Right forelimb (tissue), 1 donor: ENCODE measurements at places on chromosomes 12 and 14.
A peak's percentile ranks its signal among the peaks of the same experiment; 100 is the strongest.

- no peak for DNase-seq
Measured at GRCh38 chr12:105671720-105672119, 341.2 kb downstream of the C12orf75 start.

DNA sequence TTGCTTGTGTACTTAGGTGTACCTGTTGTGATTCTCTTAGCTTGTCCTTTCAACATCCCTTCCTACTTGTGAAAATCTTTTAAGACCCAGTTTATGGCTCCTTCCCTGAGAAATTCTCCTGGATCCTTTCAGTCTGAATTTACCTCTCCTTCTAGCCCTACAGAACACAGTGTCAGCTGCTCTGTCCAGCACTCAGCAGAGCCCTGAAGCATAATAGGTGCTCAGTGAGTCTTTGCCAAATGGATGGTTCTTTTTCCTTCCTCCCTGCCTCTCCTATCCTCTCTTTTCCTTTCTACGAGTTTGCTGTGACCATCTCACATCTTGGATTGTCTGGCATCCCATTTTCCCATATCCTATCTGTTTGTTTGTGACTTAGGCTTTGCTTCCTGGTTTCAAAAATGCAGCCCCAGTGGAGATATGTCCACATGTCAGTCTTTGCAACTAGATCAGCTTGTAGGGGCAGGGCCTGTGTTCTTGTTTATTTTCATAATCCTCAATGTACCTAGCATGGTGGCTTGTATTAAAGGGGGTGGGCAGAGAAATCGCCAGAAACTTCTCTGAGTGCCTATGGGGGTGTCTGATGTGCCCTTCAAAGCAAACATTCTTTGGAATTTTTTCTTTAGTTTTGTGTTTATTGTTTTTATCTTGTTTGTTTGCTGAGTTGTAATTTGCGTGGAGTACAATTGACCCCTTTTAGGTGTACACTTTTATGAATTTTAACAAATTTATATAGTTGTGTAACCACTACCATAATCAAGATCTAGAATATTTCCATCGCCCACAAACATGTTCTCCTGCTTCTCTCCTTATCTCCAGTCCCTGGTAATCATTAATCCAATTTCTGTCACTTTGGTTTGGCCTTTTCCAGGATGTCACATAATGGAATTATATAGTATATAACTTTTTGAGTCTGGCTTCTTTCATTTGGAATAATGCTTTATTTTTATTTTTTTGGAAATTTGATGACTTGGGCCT lies 62.8 kb downstream of the SMOC1 start:
- no peak for DNase-seq

- no peak for DNase-seq
Measured at GRCh38 chr12:29425722-29426121, 44.8 kb upstream of the ERGIC2 start.

- peak; percentile 96 for DNase-seq
Measured at GRCh38 chr14:80941241-80942185, at the start of gene CEP128. TSS of gene CEP128 (minus strand) at chr14:80941738.

DNA sequence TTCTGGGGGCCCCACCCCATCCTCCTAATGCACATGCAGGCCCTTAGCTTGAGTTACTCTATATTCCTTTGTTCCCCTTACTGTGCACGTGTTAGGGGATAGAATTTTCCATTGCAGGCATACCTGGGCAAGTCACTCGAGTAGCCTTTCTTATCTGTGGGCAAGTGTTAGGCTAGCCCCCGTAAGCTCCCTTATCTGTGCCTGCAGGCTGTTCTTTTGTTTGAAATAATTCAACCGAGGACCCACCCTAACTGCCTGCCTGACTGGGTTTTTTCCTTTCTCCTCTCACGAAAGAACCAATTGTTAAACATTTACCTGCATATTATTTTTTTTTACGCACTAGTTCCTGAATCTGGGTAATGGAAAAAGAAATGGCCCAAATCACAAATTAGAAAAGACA lies 21.3 kb upstream of the BCAT1 start:
- no peak for DNase-seq

DNA sequence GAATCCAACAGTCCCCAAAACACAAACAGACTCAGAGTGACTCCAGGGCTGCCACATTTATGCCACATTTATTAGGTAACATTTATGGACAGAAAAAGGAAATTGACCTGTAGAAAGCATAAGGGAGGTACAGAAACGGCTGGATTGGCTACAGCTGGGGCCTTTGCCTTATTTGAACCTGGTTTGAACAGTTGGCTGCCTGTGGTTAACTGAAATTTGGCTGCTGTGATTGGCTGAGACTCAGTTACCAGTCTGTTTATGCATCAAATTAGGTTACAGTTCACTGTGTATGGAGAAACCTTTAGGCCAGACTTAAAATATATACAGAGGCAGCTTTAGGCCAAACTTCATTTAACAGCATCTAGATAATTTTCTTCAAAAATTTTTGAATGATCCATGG lies 27.8 kb upstream of the PCNX1 start:
- DNase-seq: no peak

- no peak for DNase-seq
Measured at GRCh38 chr12:48032597-48032996, 28.3 kb upstream of the COL2A1 start.

GRCh38 chr12:49864798-49865090 lies 21.8 kb upstream of the BCDIN3D start:
- DNase-seq: no peak

DNA sequence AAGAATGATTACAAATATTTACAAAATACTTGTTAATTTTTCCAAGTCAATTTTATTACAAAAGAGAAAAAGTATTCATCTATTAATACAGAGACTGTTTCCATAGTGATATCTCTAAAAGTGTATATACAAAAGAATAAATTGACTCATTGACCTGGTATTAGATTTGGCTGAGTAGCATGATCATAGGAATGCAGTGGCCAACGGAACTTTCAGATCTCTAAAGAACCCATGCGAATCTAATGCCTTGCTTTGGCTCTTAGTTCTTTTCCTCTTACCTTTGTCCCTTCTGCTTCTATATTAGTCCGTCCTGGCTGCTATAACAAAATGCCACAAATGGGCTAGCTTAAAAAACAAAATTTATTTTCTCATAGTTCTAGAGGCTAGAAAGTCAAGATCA lies 717.8 kb downstream of the TMTC2 start:
- DNase-seq: no peak

DNA sequence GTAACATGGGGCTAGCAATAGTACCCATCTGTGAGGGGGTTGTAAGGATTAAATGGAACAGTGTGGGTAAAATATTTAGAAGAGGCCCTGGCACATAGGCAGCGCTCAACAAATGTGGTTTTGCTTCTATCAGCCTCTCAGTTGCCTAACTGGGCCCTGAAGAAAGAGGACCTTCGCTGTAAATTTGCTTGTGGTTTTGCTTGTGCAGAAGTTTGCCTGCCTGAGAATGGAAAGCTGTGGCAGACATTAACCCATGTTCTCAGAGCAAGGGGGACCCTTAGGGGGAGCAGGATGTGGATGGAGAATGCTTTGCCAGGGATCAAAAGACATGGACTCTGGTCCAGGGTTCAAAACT lies 160.1 kb downstream of the BRMS1L start:
- no peak for DNase-seq

GRCh38 chr14:99176156-99176945 lies 95.6 kb downstream of the BCL11B start:
- DNase-seq: no peak

DNA sequence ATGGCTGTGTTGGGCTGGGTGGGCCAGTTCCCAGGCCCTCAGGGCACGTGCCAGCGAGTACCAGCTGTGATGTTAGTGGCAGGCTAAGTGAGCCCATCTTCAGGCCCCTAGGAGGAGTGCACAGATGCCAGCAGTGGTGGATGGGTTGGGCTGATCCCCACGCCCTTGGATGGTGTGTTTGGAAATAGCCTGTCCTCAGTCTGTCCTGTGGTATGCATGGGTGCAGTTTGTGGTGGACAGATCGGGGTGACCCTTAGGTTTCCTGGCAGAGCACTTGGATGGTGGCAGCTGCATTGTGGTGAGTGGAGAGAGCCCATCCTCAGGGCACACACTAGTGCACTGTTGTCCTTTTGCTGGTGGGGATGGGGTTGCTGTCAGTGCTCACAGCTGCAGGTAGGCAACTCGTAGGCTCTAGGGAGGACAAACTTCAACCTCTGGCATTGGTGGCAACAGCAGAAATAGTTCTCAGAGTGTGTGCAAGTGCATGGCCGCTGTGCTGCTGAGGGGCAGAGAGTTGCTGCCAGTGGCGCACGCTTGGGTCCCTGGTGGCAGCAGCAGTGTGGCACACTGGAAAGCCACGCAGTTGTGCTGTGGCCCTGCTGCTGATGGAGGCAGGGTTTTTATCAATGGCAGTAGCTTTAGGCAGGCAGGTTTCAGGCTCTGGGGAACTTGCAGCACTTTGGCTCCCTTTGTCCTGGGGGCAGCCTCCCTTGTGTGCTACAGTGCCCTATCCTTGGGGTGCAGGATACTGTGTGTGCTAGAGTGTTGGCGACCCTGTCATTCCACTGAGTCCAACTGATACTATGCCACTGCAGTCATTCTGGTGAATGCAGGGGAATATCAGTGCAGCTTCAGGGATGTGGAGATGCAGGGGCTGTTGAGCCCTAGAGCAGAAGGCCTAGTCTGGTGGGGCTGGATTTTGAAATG lies 65.5 kb downstream of the FBXO33 start:
- no peak for DNase-seq

- no peak for DNase-seq
Measured at GRCh38 chr12:49253033-49253623, 11.8 kb upstream of the TUBA1C start.

DNA sequence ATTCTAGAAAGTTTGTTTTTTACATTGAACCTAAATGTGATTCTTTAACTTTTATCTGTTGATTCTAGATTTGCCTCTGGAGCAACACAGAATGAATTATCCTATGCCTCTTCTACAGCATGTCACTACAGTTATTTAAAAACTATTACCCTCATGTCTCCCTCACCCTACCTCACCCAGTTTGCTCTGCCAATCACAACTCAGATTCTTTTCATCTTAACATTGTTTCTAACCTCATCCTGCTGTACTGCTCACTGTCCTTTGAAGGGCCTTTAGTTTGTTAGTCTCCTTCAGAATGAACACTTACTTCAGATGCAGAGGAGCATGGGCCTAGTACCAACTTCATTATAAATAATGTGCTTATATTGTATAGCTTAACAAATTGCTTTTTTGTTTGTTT lies 21.5 kb downstream of the YLPM1 start:
- no peak for DNase-seq

GRCh38 chr12:122918827-122919226 lies 22.9 kb upstream of the VPS37B start:
- no peak for DNase-seq

DNA sequence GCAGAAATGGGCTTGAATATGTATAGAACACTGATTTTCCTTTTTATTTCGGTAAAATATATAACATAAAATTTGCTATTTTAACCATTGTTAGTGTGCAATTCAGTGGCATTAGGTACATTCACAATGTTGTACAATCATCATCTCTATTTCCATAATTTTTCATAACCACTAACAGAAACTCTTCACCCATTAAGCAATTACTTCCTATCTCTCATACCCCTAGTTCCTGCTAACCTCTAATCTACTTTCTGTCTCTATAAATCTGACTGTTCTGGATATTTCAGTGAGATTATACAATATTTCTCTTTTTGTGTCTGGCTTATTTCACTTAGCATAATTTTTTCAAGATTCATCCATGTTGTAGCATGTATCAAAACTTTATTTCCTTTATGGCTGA lies 8.9 kb upstream of the RNF212B start:
- no peak for DNase-seq

- DNase-seq: no peak
Measured at GRCh38 chr12:15797818-15798217, 8.6 kb upstream of the EPS8 start.

GRCh38 chr14:25053585-25053984 lies 3.6 kb upstream of the STXBP6 start:
- no peak for DNase-seq

GRCh38 chr12:62933220-62933601 lies 1.7 kb downstream of the PPM1H start:
- DNase-seq: no peak

DNA sequence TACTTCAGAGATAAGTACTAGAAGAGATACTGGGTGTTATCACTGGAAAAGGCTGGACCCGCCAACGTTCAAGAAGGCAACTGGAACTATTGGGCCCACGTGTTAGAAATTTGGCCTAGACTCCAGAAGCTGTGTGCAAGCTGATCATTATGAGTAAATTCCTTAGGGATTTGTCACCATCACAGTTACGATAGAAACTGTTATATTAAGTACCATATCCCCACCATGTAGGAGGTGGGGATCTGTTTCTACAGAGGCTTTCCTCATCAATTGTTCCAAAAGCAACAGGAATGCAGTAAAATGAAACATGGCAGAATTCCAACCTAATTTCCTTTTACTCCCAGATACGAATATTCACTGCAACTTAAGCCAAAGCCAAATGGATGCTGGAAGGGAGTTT lies 170.7 kb downstream of the NOVA1 start:
- DNase-seq: no peak

- DNase-seq: no peak
Measured at GRCh38 chr12:58443273-58443980, 476.9 kb downstream of the LRIG3 start.
